ENCODE measurements at places on chromosomes 7 and 10.

- peaks cover 32% of the 10 kb centered on the region for H3K4me1 ChIP-seq
- no peak overlapping the region for H3K4me3 ChIP-seq
- no peak overlapping the region for H3K27ac ChIP-seq
- peaks cover 19% of the 10 kb centered on the region for H3K36me3 ChIP-seq
- DNase-seq = peak; percentile 53
These were observed 5.0 kb downstream of the AVPI1 start for GRCh38 chr10:97682042-97682441.

GRCh38 chr10:71427246-71427645, 30.5 kb downstream of the CDH23 start:
- no peaks in the 10 kb centered on the region for H3K36me3 ChIP-seq
- H3K27me3 ChIP-seq = peaks cover 5% of the 10 kb centered on the region
- DNase-seq = no peak
- H3K27ac ChIP-seq = no peak overlapping the region

DNA sequence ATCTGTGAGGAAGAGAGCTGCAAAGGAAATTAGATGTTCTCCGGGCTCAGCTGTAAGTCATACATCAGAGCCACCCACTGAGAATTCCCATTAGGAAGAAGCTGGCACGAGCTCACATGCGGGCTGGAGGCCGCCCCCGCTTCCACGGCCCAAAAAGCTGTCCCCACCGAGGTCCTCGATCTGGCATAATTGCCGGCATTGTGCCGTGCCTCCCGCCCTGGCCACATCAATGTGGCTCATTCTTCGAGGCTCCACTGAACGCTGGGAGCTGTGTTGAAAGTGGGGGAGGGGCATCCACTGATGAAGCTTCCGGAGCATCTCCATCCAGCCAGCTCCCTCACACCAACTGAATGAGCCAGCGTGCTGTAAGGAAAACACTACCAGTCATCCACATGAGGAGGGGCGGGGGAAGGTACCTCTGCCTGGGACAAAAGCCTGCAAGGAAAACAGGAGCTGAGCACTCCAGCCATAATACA, 173.1 kb downstream of the PTPRN2 start:
- peak; percentile 62 for DNase-seq
- H3K4me1 ChIP-seq = no peaks in the 10 kb centered on the region
- H3K27me3 ChIP-seq = no peaks in the 10 kb centered on the region
- H3K36me3 ChIP-seq = no peaks in the 10 kb centered on the region

- no peak overlapping the region for H3K4me3 ChIP-seq
- H3K27me3 ChIP-seq = no peaks in the 10 kb centered on the region
- peak; percentile 35 for DNase-seq
- H3K36me3 ChIP-seq = peaks cover 38% of the 10 kb centered on the region
These were observed 32.5 kb downstream of the BNIP3 start for GRCh38 chr10:131949041-131949862.

- no peaks in the 10 kb centered on the region for H3K36me3 ChIP-seq
- no peaks in the 10 kb centered on the region for H3K27me3 ChIP-seq
- no peak overlapping the region for H3K4me3 ChIP-seq
- H3K27ac ChIP-seq = no peak overlapping the region
These were observed 314.0 kb downstream of the CDK14 start for GRCh38 chr7:90910136-90910535.
